ENCODE measurements at places on chromosomes 6 and 20.

DNA sequence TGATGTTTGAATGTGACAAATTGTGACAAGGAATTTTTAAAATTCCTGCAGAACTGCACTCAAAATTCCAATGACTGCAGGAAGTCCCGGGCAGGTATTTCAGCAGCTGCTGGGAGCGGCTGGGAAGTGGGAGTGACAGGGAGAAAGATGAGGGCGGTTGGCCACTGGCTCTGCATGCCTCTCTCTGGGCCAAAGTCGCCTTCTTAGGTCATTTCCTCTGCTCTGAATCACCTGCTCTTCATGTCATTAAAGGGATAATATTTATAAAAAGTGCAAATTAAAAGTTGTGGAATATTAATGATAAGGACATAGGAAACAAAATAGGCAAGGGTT is 43.9 kb downstream of the RAMACL start:
- no peak for DNase-seq

GRCh38 chr6:22755605-22756004 is 186.2 kb downstream of the HDGFL1 start:
- no peak for DNase-seq

DNA sequence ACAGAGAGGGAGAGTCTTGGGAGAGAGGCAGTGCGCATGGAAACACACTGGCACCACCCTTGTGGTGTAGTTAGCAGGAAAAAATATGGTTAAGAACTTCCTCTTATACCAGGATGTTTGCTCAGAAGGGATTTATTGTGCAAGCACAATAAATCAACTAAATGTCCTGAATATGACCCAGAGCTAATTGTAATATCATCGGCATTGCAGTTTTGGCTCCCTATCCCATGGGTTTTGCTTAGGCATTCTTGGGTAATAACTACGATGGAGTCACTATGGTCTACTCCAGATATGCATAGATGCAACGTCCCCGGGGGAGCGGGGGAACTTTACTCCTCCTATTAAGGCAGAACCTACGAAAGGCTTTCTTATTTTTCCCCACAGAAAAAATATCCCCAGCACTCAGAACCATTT is 751.6 kb downstream of the EYS start:
- no peak for DNase-seq

DNA sequence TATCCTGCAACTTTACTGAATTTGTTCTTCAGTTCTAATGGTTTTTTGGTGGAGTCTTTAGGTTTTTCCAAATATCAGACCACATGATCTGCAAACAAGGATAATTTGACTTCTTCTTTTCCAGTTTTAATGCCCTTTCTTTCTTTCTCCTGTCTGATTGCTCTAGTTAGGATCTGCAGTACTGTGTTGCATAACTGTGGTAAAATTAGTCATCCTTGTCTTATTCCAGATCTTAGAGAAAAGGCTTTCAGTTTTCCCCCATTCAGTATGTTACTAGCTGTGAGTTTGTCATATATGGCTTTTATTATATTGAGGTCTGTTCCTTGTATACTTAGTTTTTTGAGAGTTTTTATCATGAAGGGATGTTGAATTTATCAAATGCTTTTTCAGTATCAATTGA is 4.3 kb downstream of the MICA start:
- no peak for DNase-seq

GRCh38 chr6:41941280-41942066 is at the start of gene CCND3:
Gene CCND3 (minus strand): TSS chr6:41941808. CDS start chr6:41941649, 159 bp downstream.
- DNase-seq, result peak; percentile 87

GRCh38 chr20:36827541-36828279 is 48.2 kb upstream of the TLDC2 start:
- DNase-seq, result no peak

GRCh38 chr20:58825450-58825849 is 25.3 kb downstream of the GNAS-AS1 start:
- DNase-seq, result no peak

DNA sequence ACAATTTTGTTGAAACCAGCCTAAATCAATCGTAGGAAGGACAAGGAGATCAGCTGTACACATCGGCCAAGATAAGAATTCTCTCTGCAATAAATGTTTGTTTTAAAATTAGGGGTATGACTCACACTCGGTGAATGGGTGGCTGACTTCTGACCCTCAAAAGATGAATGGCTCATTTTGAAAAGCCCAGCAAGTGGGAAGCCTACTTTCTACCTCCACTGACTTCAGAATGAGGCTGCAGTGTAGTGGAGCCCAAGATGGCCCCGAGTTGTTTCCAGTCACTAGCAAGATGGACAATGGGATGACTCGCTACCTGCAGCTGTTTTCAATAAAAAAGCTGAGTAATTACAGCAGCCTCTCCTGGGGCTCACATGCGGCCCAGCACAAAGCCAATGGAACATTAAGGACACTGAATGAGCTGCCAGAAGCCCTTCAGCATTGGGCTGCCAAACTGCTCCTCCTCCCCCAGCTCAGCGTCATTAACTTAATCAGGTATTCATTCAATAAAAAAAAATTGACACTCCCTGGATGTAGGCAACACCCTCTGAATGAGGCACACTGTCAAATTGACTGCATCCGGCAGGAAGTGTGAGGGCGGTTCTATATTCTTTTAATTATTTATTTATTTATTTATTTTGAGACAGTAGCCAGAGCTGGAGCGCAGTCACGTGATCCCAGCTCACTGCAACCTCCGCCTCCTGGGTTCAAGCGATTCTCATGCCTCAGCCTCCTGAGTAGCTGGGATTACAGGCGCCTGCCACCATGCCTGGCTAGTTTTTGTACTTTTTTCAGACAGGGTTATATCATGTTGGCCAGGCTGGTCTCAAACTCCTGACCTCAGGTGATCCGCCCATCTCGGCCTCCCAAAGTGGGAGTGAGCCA is 107.3 kb downstream of the GMPR start:
- DNase-seq, result no peak

GRCh38 chr20:34871966-34872621 is 562 bp downstream of the GGT7 start:
- DNase-seq, result no peak

DNA sequence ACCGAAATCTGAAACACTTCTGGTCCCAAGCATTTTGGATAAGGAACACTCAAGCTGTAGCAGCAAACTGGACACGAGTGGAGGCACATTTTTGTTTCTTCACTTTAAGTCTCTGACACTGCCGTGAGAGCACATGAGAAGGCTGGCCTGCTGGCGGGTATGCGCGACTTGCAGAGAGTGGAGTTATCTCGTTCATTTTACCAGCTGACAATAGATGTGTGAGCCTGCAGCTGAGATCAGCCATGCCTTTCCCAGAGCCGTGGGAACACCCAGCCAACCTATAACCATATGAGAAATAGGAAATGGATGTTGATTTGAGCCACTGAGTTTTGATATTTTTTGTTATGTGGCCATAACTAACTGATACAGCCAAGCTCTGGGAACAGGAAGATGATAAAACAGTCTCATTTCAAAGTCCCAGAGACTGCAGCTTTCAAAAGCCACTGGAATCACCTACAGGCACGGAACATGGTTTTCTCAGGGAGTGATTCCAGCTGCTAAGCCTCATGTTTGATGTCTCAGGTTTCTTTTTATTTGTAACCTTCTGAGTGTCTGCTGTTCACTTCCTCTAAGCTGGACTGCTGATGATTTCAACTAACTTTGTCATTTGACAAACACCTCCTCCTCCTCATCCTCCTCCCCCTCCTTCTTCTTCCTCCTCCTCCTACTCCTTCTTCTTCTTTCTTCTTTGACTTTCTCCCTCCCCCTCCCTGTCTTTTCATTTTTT is 28.6 kb upstream of the LAMP5 start:
- no peak for DNase-seq

- DNase-seq, result no peak
Measured at GRCh38 chr6:117389227-117390057, 36.3 kb downstream of the ROS1 start.

- DNase-seq, result no peak
Measured at GRCh38 chr20:59405226-59406200, 105.1 kb downstream of the EDN3 start.

GRCh38 chr20:44648068-44648467 is 3.4 kb downstream of the ADA start:
- DNase-seq, result no peak

DNA sequence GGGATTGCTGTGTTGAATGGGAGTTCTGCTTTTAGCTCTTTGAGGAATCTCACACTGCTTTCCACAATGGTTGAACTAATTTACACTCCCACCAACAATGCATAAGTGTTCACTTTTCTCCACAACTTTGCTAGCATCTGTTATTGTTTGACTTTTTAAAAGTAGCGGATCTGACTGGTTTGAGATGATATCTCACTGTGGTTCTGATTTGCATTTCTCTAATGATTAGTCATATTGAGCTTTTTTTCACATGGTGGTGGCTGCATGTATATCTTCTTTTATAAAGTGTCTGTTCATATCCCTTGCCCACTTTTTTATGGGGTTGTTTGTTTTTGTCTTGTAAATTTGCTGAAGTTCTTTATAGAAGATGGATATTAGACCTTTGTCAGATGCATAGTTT is 588.3 kb upstream of the ADGRB3 start:
- no peak for DNase-seq

GRCh38 chr6:125794342-125795137 is 3.8 kb downstream of the NCOA7 start:
- no peak for DNase-seq

DNA sequence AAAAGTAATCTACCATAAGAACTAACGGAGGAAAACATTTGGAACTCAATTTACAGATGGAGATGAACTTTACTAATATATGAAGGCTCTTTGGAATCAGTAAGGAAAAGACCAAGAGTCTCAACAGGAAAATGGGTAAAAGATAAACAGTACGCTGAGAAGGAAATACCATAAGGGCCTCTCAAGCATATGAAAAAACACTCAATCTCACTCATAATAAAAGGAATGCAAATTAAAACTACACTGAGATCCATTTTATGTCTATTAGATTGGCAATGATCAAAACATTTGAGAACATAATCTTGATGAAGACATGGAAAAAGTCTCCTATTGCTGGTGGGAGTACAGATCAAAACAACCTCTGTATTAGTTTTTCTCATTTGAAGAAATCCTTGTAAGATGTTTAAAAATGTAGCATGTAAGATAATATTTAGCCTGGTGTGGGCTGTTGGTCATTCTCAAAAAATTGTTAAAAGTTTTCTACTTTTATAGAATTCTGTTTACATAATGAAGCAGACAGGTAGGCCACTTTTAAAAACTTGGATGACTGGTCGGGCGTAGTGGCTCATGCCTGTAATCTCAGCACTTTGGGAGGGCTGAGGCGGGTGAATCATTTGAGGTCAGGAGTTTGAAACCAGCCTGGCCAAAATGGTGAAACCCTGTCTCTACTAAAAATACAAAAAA is 14.5 kb downstream of the REV3L start:
- no peak for DNase-seq

GRCh38 chr6:97438011-97438671 is 155.1 kb upstream of the MMS22L start:
- no peak for DNase-seq

DNA sequence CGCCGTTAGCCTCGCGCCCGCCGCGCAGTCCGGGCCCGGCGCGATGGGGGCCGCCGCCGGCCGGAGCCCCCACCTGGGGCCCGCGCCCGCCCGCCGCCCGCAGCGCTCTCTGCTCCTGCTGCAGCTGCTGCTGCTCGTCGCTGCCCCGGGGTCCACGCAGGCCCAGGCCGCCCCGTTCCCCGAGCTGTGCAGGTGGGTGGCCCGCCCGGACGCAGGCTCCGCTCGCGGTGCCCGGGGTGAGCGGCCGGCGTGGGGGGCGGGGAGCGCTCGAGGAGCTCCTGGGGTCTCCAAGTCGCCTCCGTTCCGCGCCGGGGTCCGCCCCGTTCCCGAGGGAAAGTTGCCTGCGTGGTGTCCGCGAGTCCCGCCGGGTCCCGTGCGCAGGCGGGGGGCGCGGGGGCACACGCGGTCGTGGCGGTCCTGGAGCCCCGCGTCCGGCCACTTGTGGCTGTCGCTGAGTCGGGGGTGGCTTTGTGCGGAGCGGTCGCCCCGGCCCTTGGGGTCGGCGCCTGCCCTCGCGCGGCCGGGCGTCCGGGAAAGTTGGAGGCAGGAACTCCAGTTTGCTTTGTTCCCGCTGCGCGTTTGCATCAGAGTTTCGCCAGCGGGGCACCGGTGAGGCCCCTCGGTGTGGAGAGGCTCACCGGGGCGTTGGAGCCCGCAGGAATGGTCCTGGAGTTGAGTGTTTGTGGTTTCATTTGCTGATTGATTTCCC is 476 bp downstream of the IGF2R start:
- DNase-seq, result peak; percentile 65

DNA sequence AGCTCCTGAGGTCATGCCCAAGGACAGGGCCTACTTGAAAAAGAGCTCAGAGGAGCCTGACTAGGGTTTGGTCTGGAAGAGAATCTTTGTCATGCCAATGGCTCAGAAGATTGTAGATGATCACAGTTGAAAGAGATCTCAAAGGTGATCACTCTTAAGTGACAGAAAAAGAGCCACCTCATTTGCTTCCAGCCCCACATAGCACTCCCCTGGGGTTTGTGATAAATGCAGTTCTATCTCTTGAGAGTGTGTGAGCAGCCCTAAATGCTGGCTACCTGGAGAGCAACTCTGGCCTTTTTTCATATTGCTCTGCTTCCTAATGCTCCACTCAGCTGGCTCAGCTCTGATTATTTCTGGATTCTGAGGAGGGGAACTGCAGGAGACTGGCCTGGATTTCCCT is 39.3 kb downstream of the KLHL32 start:
- DNase-seq, result no peak

- no peak for DNase-seq
Measured at GRCh38 chr20:46648903-46649649, 2.2 kb downstream of the SLC13A3 start.

GRCh38 chr6:30767158-30767943 is 23.0 kb upstream of the IER3 start:
- DNase-seq, result no peak

DNA sequence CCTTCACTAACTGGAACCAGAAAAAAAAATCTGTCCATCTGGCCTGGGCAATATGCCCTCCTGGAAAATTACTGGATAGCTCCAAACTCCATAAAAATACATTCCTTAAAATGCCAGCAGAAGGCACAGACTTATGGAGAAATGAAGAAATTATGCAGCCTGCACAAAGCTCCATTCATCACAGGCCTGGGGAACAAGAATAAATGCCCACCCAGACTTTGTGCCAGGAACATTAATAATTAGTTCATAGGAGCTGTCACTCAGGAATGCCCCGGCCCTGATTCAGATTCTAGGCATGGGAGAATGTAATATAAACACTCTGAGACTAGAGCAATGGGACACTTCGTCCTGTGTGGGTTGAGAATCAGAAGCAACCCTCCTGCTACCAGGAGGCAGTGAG is 199.3 kb downstream of the OTOR start:
- DNase-seq, result no peak

DNA sequence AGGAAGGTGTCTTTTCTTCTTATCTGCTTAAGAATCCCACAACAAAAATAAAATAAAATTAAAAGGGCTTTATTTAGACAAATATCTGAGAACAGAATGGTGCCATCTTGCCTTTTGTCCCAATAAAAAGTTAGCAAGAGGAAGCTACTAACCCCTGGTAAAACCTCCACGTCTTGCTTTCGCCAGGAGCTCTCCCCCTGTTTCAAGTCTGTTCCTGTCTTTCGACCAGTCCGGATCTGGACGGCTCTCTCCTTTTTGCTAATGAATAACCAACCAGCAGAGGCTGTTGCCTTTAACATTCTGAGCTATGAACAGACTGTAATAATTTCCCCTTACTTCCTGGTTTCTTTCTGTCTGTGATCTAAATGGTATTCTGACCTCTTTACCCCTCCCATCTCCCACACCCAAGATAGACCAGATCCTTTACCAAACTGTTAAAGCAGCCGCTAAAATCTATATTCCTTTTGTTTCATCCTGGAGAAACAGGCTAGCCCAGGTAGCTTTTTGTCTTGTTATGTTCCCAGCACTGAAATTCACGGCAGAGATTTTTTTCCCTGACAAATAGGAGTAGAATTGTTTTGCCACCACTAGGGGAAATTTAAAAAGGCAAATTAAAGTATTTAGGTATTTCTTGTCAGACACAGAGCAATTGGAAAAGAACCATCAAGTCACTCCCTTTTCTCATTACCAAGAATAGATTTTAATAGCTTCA is at the start of gene FRK:
Gene FRK (minus strand): TSS at position 320 of the 712 bp plus-strand sequence. CDS start 580 bp downstream, outside the sequence.
- DNase-seq, result no peak

All from mesothelial cell of epicardium (in vitro differentiated cells).